ENCODE measurements at places on chromosomes 6 and 20.

DNA sequence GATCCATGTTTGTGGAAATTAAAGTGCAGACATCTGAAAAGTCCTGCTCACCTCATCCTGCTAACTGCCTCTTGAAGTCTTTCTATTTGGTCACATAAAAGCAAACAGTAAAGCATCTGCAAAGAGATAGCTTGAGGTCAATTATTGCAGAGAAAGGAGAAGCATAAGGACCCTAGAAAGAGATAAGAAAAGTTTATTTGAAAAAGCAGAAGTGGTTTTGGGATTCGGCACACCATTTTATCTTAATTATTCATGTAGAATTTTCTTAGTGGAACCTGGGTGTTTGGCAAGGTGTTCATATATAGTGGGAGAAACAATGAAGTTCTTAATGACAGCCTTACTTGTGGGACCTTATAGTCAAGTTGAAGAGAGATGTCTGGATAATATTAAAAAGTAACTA lies 280.8 kb downstream of the CENPW start:
- no peak for DNase-seq

- no peak for DNase-seq
Observed at GRCh38 chr6:15322781-15323536, 77.1 kb downstream of the JARID2 start.

- no peak for DNase-seq
Observed at GRCh38 chr6:134564705-134565104, 246.8 kb upstream of the SGK1 start.

GRCh38 chr6:85002847-85003246 lies 238.4 kb upstream of the TBX18 start:
- no peak for DNase-seq

DNA sequence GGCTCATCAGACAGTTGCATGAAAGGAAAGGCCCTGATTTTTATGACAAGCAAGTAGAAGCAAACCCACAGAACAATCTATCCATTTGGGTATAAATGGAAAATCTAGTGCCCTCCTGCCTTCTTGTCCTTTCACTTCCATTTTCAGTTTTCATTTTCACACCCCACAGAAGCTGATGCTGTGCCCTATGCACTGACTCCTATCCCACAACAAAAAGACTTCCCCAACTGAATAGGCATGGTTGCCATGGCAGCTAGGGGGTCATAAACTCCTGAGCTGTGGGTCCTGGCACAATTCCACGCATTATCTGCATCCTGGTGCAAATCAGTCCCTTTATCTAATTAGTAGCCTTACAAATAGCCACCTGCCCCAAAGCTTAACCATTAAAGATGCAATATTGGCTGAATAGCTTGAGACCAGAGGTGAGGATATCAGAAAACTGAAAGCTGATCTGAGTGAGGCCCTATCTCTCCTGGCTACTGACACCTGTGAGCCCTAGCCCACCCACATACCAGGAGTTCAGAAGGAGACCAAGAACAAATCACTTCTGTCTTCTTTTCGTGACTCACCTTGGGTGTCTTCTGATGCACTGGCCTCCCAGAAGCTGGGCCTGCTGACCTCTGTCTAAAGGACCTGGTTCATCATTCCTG lies 34.9 kb upstream of the HEY2 start:
- DNase-seq, result no peak

DNA sequence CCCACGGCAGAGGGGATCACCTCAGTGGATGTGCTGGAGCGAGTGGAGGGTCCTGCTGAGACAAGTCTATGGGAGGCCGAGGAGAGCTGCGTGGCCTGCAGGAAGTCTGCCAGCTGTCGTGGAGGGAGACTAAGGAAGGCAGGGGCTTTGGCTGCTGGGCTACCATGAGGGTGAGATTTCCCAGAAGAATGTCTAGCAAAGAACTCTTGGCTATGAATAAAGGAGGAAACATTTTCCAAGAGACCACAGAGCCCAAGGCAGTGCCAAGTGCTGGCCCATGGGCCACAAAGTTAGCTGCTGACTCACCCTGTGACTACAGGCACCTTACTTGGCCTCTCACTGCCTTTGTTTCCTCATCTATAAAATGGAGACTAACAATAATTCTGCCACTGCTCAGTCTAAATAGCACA lies 73.4 kb downstream of the PRDM1 start:
- DNase-seq, result no peak

DNA sequence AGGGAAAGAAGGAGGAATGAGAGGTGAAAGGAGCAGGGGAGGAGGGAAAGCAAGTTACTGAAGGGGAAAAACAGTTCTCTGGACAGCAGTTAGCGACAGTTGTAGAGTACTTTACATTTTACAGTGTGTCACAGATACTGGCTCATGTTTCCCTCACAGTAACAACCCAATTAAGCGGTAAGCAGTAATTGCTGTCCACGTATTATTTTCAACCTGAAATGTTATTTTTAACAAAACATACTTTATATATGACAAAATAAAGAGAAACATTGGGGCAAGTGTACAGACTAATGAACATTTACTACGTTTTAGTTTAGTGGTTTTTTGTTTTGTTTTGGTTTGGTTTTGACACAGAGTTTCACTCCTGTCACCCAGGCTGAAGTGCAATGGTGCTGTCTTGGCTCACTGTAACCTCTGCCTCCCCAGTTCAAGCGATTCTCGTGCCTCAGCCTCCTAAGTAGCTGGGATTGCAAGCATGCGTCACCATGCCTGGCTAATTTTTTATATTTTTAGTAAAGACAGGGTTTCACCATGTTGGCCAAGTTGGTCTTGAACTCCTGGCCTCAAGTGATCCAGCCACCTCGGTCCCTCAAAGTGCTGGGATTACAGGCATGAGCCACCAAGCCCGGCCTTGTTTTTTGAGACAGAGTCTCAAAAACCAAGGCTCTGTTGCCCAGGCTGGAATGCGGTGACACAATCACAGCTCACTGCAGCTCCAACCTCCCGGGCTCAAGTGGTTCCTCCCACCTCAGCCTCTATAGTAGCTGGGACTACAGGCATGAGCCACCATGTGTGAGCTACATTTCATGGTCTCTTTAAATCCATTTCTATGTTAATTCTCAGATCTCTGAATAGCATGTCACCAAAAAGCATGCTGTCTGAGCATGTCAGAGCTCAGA lies 22.6 kb upstream of the BTN3A2 start:
- no peak for DNase-seq

DNA sequence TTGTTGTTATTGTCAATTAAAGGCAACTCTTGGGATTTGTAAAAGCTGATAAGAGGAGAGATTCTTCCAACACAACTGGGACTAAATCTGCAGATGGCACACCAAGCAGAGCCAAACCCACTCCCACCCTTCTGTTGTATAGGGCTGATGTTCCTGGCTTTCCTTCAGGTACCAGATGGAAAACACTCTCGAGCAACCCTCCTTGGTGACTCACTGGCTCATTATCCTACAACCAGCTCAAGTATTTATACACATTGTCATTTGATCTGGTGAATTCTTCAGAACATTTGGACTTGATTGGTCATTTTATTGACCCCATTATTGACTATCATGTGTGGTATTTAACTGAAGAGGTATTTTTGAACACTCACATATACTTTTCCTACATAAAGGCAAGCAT lies 190.3 kb upstream of the PCSK2 start:
- no peak for DNase-seq

DNA sequence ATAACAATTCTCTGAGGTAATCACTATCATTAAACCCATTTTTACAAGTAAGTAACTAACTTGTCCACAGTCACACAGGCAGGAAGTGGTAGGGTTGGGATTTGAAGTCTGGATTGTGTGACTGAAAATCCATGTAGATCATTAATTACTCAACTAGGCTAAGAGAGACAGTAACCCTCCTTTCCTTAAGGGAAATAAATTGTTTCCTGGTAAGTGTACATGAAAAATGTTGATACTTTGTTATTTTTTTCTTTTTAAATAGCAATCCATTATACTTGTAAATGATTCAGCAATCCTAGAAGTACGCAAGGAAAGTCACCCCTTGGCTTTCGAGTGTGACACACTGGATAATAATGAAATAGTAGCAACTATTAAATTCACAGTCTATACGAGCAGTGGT lies 11.6 kb downstream of the SPACA1 start:
- no peak for DNase-seq

DNA sequence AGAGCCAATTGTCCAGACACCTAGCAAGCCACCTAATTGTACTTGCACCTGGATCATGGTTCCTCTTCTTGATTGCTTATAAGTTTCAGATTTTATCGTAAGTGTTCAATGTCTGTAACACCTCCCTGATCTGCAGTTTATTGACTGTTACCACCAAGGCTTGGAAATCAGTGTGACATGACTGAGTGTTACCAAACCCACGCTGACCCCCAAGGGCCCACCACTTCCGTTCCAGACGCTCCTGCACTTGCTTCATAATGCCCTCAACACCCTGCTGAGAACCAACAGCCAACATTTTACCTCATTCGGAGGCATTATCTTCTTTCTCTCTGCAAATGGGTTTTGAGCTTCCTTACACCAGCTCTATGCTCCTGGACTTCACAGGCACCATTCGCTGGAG lies 6.3 kb downstream of the CCR6 start:
- DNase-seq, result no peak

GRCh38 chr6:149362289-149362688 lies 37.8 kb upstream of the SUMO4 start:
- DNase-seq, result no peak

GRCh38 chr6:161477876-161478425 lies 204.1 kb upstream of the AGPAT4 start:
- DNase-seq, result no peak

- no peak for DNase-seq
Observed at GRCh38 chr6:100160930-100161329, 166.9 kb upstream of the MCHR2 start.

GRCh38 chr6:112562301-112563231 lies 215.4 kb downstream of the RFPL4B start:
- no peak for DNase-seq

DNA sequence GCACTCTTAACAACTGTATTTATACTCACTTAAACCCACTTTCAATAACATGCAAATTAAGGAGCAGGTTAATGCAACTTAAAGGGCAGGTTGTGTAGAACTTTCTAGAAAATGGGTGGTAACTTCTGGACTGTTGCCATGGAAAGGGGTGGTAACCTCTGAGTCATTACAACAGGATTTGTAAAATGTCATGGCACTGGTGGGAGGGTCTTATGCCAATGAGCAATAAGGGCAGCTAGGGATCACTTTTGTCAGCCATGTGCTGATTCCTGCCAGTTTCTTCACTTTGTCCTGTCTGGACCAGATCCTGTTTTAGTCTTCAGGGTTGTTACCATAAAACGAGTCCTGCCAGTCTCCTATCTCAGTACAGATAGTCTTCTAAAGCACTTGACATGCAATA lies 560.5 kb upstream of the PTCHD4 start:
- no peak for DNase-seq

DNA sequence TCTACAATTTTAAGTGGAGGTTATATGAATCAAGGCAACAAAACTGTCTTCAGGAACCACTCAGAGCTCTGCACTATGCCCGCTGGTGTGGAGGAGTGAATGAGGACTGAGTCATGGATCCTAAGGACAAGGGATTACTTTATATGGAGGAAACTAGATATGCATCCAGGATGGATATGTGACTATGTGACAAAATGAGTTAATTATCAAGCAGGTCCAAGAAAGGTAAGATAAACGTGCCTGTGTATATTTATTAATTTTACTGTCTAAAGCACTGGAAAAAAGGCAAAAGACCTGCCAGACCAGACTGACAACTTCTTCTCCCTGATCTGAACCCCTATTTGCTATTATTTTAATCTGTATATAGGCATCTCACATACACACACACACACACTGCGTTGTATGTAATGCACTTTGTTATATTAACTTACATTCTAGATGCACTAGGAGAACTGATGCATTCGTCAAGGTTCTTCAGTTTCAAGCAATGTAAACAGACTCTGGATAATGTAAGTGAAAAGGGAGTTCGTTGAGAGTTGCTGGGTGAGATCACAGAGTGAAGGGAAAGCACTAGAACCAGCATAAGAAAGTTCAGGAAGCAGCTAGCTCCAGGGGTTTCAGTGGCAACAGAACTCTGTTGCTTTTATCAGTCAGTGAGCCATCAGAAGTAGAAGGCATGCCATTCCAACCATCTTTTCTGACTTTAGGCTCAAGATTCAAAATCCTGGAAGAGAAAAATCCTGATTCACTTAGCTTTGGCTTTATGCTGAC lies 26.4 kb upstream of the ADGRG6 start:
- no peak for DNase-seq

DNA sequence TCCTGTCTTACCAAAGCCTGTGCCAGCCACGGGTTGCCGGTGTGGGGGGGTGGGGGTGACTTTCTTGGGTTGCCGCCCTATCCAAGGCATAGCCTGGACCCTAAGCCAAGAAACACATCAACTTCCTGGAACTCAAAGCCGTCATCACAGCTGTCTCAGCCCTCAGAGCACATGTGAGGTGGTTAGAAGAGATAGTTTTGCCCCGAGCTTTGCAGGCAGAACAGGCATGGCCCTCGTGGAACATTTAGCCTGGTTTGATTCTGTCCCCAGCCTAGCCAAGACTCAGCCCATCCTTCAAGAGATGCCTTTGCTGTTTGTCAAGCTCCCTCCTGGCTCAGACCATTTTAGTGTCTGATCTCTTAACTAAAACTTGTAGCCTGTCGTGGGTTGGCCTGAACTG lies 64.9 kb downstream of the RREB1 start:
- no peak for DNase-seq
